ENCODE measurements at places on chromosomes 3 and 15.

DNA sequence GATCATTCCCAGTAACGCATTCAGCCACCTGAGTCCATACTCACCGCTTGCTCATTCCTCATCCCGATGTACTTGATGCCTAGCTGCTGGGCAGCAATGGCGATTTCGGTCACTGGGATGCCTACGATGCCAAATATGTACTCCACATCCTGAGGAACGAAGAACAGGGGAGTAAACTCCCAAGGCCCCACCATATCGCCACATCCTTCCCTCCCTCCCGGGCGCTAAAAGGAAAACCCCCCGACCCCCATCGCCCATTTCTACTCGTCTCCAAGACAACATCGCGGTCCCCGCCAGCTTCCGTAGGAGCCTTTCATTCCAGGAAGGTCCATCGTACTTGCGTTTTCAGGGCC, 347 bp downstream of the HACL1 start:
- no peak for DNase-seq

- DNase-seq = no peak
Measured at GRCh38 chr3:184004476-184004875, 13.2 kb downstream of the ABCC5 start.

DNA sequence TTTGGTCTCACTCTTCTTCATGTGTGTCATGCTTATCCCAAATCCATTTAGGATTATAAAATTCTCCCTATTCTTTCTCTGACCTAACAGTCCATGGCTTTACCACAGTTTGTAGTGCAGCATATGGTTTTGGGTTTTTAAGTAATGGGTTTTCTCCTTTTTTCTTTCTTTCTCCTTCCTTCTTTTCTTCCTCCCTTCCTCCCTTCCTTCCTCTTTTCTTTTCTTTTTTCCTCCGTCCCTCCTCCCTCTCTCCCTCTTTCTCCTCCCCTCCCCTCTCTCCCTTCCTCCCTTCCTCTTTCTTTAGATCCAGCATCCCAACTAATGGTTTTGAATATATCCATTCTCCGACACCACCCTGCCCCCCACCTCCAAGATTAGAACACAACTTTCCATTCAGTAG, 118.9 kb downstream of the RBPMS2 start:
- no peak for DNase-seq

DNA sequence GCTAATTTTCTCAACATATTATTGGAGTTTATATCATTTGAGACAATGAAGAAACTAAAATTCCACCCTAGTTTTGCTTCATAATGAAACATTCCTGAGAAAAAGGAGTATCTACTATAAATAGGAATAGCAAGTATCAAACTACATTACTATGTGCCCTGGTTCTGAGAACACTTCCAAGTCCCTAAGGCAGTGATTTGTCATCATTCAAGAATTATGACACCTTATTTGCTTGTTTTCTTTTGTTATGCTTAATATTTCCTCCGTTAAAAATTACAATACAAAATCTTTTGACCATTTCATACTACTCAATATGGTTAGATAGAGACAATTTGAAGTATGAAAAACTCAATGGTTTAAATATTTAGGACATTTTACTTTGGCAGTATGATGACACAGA, 707.8 kb upstream of the GOLIM4 start:
- no peak for DNase-seq

GRCh38 chr15:65033659-65034269, 4.3 kb upstream of the MTFMT start:
- DNase-seq = no peak

DNA sequence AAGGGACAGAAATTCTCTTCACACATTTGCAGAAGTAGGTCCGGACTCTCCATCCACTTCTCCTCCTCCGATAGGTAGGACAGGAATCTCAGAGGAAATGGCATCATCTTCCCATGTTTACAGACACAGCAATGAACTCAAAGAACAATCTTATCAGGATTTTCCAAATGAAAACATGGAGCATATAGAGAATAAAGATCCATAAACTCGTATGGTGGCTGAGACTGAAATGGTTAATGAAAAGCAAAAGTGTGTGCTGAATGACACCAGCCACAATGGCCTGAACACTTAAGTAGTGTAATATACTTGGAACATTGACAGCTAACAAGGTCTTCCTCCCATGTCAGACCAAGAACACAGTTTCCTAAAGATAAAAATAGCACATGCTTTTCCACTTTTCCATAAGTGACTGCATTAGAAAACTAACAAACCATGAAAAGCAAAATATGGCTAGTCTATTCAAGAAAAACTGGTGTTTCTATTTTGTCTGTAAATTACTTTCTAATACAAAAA, 5.8 kb downstream of the CCRL2 start:
- no peak for DNase-seq

GRCh38 chr15:36278219-36278618, 301.2 kb upstream of the CDIN1 start:
- no peak for DNase-seq

DNA sequence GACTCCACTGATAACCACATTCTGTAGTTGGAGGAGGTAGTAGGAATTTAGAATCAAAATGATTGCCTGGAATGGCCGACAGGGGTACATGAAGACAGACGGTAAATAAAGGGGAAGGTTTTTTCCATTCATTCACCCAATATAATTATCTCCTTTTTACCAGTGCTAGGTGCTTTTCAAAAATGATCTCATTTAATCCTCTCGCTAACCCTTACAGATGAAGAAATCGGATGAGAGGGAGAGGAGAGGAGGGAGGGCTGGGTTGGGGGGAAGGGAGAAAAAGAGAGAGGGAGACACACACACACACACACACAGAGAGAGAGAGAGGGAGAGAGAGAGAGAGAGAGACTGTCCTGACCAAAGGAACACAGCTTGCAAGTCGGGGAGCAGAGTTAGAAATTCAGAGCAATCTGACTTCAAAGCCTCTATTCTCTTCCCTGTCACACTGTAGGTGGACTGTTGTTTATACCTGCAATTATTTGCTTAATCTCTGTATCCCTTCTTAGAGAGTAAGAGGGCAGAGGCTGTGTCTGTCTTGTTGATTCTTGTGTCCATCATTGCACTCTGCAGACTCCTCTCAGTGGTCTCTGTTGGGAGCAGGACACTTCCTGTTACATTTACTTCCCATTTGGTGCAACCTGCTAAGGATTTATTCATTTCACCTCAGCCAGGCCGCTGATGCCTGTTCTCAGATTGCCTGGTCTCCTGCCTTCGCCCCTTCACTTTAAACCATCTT, 18.7 kb upstream of the PAQR9 start:
- no peak for DNase-seq

GRCh38 chr3:148643389-148643840, 54.3 kb upstream of the AGTR1 start:
- no peak for DNase-seq

DNA sequence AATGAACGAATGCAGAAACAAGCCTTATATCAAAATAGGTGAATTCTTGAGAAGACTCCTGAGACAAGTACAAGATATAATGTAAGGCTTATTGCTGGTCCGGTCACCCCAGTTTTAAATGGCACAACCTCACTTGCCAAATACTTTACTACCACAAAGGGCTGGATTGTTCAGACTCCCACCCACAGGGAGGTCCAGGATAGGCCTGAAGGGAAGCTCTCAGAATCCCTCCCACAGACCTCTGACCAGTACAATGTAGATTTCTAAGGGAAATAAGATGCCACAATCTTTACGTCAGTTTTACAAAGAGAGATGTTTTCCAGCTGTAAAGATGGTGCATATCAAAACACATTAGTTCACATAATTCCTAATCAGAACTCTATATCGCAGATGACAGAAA, 577.7 kb upstream of the ADAMTS9 start:
- no peak for DNase-seq

DNA sequence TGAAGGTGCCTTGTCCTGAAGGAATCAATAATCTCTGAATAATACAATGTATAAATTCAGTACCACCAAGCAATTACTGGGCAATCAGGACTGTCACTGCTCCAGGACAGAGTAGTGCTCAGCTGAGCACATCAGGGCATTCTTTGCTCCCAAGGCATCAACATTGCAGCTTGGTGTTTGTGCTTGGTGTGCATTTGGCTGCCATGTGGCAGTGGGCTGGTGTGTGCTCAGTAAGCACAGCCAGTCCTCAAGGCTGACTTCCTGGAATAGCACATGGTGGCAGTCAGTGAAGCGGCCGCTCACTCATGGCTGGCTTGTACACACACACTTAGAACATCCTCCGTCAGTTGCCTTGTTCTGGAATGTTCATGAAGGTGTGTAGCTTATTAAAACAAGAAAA, 217.0 kb downstream of the EPHB1 start:
- DNase-seq = no peak

DNA sequence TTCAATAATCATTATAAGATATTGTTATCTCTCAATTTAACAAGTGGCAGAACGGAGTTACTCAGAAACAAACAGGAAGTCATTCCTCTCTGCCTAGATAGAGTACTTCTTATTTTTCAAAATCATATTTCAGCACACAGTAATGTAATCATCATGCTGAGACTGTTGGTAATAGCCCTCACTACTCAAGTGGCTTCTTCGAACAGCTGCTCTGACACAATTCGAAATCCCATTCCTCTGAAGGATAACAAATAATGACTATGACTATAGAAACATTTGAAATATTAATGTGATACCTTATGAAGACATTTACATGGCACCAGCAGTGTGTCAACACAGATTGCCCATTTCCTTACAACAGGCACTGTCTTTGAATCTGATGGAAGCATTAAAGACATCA, 1249.8 kb downstream of the NSUN3 start:
- no peak for DNase-seq

Data from substantia nigra (tissue), 51 donors.